Sigmoid colon (tissue), 7 donors: ENCODE measurements at places on chromosomes 3 and 15.

DNA sequence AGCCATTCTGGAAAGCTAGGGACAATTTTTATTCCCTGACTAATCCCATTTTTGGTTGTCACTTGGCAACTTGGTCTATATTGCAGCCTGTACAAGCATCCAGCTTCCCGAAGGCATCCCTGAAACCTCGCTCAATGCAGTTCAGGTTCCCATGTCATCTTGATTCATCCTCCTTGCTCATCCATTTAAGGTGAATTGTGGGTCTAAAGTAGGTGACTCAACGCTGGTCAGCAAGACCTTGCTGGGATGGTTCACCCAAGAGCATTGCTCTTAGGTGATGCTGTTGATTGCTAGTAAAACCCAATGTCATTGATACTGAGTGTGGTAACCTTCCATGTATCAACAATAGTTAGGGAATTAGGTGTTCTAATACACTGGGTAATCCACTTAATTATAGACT is 13.1 kb upstream of the RAB8B start:
- H3K4me3 ChIP-seq = no peak overlapping the region
- H3K36me3 ChIP-seq = no peaks in the 10 kb centered on the region
- no peaks in the 10 kb centered on the region for H3K4me1 ChIP-seq
- no peak for DNase-seq

GRCh38 chr15:26866298-26867199 is at the start of gene GABRA5:
GABRA5 (plus strand) TSS chr15:26867062; CDS start chr15:26869249, 2,187 bp downstream.
- DNase-seq = no peak
- H3K27me3 ChIP-seq = peaks cover 28% of the 10 kb centered on the region
- peak within 1 kb of the TSS; percentile 38 for H3K4me3 ChIP-seq
- H3K4me1 ChIP-seq = peaks cover 18% of the 10 kb centered on the region

GRCh38 chr3:25542492-25543039 is 114.5 kb downstream of the RARB start:
- no peak overlapping the region for H3K27ac ChIP-seq
- H3K4me3 ChIP-seq = no peak overlapping the region
- no peak for DNase-seq
- no peaks in the 10 kb centered on the region for H3K36me3 ChIP-seq
- no peaks in the 10 kb centered on the region for H3K4me1 ChIP-seq

GRCh38 chr3:117751651-117752050 is 1042.1 kb downstream of the TUSC7 start:
- H3K27ac ChIP-seq = no peak overlapping the region
- no peaks in the 10 kb centered on the region for H3K36me3 ChIP-seq
- DNase-seq = no peak

GRCh38 chr3:32009101-32009500 is 27.6 kb downstream of the ZNF860 start:
- no peak overlapping the region for H3K27ac ChIP-seq
- no peaks in the 10 kb centered on the region for H3K36me3 ChIP-seq
- no peak overlapping the region for H3K4me3 ChIP-seq
- DNase-seq = no peak

DNA sequence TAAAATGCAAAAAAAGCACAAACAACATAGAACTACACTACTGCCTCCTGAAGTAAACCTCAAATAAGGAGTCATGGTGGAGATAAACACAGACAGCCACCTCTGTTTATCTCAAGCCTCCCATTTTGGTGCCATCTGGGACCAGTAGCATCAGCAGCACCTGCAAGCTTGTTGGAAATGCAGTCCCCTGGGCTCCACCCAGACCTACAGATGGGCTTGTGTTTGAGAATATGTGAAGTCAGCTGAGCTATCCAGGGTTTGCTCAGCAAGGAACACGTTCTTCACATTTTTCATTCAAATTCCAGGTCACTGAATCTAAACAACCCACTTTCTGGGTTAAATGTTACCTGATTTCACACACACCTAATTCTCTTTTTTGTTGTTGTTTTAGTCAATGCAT is 45.5 kb downstream of the RASGRF1 start:
- H3K4me3 ChIP-seq = no peak overlapping the region
- no peaks in the 10 kb centered on the region for H3K4me1 ChIP-seq
- no peaks in the 10 kb centered on the region for H3K27me3 ChIP-seq
- no peaks in the 10 kb centered on the region for H3K36me3 ChIP-seq
- DNase-seq = no peak

GRCh38 chr15:67372986-67373675 is 118.5 kb downstream of the IQCH start:
- no peak overlapping the region for H3K27ac ChIP-seq
- no peaks in the 10 kb centered on the region for H3K27me3 ChIP-seq
- no peaks in the 10 kb centered on the region for H3K4me1 ChIP-seq
